Lung microvascular endothelial cell (primary cell): ENCODE measurements at places on chromosomes 12 and 14. TPM values are rescaled to one million over a fixed set of nuclear protein-coding genes. Genes with fewer than 3 reads are reported as not detected.

DNA sequence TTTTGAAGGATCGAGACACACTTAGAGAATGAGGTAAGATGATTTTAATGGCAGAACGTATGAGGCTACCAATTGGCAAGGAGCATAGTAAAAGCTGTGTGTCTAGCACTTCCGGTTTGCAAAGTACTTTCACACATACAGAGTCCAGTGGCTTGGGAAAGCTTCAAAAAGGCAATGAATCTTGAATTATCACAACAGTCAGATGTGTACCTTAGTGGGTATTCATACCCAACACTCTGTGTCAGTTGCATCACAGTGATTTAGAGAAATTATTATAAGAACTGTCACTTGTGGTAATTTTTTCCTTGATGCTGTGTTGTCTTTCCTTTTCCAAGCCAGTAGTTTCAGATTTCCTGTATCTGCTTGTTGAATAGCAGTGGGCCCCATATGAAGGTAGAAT, 424.1 kb downstream of the PCNX1 start:
- no peak for DNase-seq

DNA sequence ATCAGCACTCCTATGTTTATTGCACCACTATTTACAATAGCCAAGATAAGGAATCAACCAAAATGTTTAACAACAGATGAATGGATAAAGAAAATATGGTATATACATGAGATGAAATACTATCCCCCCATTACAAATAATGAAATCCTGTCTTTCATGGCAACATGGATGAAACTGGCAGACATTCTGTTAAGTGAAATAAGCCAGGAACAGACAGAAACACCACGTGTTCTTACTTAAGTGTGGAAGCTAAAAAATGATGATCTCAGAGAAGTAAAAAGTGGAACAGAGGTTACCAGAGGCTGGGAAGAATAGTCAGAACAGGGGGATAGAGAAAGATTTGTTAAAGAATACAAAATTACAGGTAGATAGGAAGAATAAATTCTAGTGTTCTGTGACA, 113.7 kb upstream of the MDM1 start:
- DNase-seq, result no peak

- DNase-seq, result no peak
Measured at GRCh38 chr12:14558473-14558959, 9.2 kb downstream of the PLBD1 start.

DNA sequence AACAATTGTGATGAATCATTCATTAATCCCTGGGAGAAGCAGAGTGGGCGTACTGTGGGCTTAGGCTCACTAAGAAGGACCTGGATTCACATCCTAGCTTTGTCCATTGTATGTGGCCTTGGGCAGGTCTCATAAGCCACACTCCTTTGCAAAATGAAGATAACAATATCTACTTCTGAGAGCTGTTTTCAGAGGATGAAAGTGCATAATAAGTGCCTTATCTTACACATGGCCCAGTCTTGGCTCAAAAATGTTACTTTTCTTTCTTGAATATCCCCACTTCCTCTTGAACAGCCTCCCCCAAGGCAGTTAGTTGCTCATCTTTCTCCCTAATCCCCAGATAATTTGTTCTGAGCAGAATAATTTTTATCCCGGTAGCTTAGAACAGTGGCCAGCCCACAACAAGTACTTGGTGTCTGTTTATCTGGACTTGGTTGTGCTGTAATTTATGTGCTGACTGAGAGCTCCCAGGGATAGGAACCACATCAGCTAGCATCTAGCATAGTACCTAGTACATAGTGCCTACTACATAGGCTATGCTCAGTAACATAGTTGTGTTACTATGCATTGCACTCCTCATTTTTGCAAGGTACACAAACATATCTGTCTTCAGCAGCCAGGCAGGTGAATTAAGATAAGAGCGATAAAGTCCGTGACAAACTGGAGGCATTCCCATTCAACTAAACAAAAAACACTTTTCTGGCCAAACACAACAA, 61.7 kb upstream of the NUDT4 start:
- DNase-seq, result no peak

GRCh38 chr14:92694807-92695206, 53.6 kb downstream of the LGMN start:
- DNase-seq, result no peak

DNA sequence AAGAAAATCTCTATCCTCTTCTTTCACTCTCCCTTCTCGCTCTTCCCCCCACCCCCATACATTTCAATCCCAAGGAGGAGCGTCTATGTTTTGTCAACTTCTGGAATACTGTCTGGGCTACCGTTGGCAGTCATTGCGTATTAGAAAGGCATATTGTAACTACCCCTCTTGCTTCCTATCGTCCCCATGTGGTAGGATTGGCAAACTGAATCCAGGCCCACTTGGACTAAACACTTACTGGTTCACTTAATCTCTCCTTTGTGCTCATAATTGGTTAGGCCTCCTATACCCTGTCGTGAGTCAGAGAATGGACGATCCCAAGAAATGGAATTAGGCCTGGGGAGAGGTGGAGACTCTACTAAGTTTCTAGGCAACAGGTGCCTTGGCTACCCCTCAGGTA, 68.8 kb upstream of the SLC8A3 start:
- DNase-seq, result no peak

Gene RGS6
- total RNA-seq, result not detected in 2 replicates

Gene PLEKHH1
- under 0.01 and 0.22 TPM in 2 replicates for total RNA-seq

Gene AQP5
- total RNA-seq, result not detected in 2 replicates

Gene CLEC9A
- total RNA-seq, result not detected in 2 replicates

Gene NINJ2
- total RNA-seq, result 0.79 and 1.7 TPM in 2 replicates
